Smooth muscle cell of the brain vasculature (primary cell): ENCODE measurements at places on chromosomes 5 and 9.

GRCh38 chr5:6525910-6526309, 77.3 kb downstream of the UBE2QL1 start:
- DNase-seq, result no peak

- no peak for DNase-seq
These were observed 39.6 kb downstream of the NKD2 start for GRCh38 chr5:1048162-1048721.

- DNase-seq, result no peak
These were observed 31.9 kb downstream of the FAM219A start for GRCh38 chr9:34426347-34427074.

DNA sequence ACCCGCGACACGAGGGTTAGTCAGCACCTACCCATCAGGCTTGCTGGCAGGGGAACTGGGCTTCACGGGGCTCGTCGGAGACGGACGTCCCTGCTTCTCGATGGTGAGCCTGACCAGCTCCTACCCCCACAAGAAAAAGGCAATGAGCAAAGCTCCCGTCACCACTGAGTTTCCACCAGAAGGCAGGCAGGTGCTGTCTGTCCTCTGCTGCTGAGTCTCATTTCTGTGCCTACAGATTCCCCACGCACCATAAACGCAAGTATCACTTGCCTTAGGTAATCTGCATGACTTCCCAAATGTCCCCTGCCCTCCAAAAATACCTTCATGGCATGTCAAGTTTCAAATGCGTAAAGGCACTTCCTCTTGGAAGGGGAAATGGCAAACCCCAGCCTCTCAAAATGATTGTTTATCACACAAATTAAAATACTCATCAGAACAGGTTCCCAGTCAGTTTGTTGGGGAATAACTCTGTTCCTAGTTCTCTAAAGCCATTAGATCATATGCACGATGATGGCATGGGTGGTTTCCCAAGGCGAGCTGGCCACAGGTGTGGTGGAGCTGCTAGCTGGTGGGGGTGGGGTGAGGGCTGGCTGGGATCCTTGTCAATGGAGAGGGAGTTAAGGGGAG, 85.0 kb downstream of the PRRT1B start:
- DNase-seq, result no peak

GRCh38 chr9:135295551-135296300, 183.9 kb upstream of the PPP1R26 start:
- no peak for DNase-seq

- no peak for DNase-seq
These were observed 41.3 kb downstream of the ADAMTS6 start for GRCh38 chr5:65440456-65440855.
